AG09319 (cell line): ENCODE measurements at places on chromosomes 3 and 15.

DNA sequence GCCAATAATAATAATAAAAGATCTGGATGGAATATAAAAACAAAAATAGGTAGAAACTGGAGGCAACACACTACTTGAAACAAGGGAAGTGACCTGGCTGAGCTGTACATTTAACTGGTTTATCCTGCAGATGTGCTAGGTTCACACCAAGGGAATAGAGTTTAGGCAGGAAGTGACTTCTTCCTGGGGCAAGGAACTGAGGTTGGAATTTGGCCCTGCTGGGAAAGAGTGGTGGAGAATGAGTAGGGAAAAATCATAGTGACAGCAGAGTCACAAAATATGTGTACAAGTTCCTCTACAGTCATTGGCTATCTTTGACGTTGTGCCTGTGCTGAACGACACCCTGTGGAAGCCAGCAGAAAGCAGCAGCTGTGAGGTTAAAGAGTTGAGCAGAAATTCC is 44.1 kb downstream of the ARHGAP11B start:
- no peak for DNase-seq

DNA sequence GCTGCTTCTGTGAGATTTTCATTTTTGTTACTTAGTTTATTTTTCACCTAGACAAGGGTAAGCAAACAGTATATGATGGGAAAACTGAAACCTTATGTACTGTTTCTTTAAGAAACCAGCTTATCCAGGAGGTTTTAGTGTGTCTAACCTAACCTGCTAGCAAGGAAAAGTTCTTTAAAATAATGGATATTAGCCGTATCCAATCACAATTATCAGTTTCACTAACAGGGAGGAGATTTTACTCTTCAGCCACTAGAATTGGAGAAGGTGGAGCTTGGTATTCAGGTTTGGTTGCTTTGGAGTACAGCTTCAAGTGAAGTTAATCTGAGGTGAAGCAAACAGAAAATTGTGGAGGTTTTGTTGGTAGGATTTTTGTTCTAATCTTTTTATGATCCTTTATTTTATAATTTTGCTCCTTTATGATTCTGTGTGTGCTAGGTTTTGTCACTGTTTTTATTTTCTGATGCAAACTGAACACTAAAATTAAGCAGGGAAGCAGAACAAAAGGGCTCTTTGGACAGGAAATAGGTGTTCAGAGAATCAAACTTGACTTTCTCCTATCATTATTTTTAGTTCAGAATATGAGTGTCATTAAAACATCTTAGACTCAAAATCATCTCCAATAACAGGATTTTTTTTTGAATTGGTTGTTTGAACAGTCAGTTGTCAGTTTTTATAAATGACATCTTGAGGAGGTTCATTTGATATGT is 13.0 kb downstream of the ZFAND6 start:
- DNase-seq = peak; percentile 56

DNA sequence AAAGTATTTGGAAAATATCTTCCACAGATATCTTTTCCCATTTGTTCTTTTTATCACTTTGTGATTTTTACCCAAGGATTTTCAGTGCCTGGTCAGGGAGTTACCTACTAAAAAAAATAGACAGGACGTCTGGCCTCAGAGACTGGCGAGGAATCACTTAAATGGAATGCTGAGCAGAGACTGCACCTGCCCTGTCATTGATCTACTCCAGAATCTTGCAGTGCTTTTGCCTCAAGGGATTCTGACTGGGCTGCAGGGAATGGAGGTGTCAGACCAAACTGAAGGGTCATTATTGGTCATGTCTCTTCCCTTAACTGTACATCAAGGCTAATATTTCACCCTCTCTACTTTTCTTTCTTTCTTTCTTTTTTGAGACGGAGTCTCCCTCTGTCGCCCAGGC is 12.1 kb upstream of the RYR3 start:
- DNase-seq = no peak

- DNase-seq = no peak
Measured at GRCh38 chr3:158539414-158540014, 31.5 kb upstream of the MLF1 start.

DNA sequence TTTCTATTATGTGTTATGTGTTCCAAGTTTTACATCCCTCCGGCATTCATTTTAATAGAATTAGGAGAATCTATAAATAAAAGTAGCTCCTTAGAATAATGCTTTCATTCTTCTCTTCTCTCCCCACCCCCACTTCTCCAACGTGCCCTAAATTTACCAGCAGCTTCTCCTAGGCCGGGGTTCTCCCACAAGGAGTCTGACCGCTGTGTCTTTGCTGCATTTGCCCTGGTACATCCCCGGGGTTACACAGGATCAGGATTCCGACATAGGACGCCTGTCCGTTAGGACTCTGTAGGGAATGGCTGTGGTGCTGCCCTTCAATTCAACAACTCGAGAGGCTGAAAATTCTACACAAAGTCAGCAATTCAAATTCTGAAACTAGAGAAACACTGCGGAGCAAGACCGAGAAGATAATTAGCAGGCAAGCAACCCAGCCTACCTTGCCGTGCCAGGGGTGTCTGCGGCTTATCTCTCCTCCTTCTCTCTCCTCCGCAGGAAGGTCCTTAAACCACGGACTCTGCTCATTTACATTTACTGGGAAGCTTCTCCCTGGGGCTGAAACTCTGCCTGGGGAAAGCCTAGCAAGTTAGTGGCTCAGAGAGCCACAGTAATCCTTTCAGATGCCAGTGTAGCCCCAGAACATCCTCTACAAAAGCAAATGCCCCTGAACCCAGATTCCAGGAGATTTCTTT is 18.8 kb downstream of the PCSK6 start:
- no peak for DNase-seq

GRCh38 chr3:12148183-12148940 is 10.3 kb downstream of the TIMP4 start:
- no peak for DNase-seq

DNA sequence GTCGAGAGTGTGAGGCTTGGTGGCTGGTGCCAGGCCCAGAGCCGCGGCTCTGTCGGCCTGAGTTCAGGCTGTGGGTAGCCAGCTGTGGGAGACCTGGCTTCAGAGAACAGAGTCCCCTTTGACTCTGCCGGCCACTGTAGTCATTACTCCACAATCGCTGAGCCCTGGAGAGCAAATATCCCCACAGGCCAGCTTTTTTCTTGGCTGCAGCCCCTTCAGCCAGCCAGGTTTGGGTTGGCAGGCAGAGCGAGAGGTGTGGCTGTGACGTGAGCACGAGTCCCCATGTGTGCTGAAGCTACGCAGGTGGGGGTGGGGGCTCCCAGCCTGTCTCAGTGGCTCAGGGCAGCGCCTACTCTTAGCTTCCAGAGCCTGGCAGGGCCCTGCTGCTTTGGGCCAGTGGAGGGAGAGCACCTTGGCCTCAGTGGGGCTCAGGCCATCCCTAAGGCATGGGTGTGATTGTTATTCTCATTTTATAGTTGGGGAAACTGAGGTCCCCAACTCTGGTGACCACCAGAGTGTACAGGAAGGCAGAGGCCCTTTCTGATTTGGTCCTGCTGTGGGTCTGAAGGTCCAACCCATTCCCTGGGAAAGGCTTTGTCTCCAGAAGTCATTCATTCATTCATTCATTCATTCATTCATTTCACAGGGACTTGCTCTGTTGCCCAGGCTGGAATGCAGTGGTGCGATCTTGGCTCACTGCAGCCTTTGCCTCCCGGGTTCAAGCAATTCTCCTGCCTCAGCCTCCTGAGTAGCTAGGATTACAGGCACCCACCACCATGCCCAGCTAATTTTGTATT is 45.7 kb upstream of the LCTL start:
- DNase-seq = no peak

DNA sequence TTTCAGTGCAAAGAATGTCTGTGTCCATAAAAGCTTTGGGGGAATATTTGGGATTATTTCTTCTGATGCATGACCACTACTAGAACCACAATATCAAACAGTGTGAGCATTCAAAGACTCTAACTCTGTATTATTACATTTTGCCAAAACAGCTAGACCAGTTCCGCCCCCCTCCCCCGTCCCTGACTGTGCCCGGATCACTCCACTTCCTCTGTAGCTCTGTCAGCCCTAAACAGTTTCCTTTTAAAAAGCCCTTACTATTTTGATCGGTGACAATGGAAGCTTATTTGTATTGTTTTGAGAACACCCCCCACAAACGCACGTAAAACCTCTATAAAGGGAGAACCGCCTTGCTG is 36.6 kb upstream of the EPHB3 start:
- DNase-seq = no peak

DNA sequence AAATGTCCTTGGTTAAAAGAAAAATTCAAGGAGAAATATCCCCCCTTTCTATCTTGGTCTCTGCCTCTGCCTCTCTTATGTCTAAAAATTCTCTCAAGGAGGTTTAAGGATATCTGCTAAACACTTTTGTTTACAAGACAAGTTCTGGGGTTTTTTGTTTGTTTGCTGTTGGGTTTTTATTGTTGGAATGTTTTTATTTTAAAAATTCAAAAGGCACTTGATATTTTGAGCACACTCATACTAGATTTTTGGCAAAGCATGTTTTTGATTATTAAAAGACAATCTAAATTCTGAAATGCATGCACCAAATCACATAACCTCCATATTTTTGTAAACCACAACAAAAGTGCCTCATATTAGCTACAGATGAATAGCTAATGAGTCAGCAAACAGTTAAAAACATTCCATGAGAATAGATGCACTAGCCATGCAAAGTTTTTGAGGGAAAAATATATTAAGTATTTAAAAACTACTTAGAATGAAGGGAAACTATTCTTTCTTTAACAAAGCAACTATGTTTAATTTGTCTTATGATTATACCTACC is 84.6 kb downstream of the ZBTB20 start:
- DNase-seq = peak; percentile 32

GRCh38 chr15:41984622-41985021 is 12.3 kb upstream of the EHD4 start:
- DNase-seq = no peak

DNA sequence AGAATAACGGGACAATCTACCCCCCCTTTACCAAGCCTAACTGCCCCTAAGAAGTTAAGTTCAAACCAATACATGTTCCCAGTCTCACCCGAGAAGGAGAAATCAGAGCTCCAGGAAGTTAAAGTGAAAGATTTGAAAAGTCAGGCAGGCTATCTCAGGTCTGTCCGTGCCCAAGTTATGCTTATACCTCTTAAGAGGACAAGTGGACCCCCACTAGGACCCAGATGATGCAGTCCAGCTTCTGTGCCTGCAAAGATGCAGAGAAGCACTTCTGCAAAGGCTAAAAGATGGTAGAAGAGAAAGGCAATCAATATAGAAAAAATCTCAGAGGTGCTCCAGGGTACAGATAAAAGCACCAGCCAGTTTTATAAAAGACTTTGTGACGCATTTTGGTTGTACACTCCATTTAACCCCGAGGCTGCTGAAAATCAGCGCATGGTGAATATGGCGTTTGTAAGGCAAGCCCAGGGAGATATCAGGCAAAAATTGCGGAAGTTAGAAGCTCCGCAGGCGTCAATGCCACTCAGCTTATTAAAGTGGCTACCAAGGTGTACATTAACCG is 9.8 kb upstream of the SLC9C1 start:
- no peak for DNase-seq

GRCh38 chr15:67853454-67853853 is 13.6 kb upstream of the RNU6-1 start:
- DNase-seq = no peak

GRCh38 chr3:187852842-187853730 is 107.8 kb upstream of the BCL6 start:
- DNase-seq = no peak

- no peak for DNase-seq
Measured at GRCh38 chr15:47983533-47983932, 137.3 kb upstream of the SLC24A5 start.

DNA sequence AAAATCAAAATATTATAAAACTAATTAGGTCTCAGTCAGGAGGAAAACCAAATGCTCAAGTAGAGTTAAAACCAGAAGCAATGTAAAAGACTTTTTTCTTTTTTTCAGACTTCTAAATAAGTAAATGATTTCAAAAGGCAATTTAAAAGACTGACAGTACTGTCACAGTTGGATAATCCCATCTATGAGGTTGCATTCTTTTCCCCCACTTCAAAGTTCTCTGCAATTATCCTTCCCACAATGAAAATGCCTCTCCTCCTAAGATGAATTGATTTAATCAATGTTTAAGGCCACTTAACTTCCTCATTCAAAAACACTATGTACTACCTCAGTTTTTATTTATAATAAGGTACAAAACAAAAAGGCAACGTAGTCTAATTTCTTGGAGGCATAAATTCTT is 8.1 kb downstream of the MRPL3 start:
- no peak for DNase-seq
